ENCODE measurements at places on chromosomes 5 and 9.

DNA sequence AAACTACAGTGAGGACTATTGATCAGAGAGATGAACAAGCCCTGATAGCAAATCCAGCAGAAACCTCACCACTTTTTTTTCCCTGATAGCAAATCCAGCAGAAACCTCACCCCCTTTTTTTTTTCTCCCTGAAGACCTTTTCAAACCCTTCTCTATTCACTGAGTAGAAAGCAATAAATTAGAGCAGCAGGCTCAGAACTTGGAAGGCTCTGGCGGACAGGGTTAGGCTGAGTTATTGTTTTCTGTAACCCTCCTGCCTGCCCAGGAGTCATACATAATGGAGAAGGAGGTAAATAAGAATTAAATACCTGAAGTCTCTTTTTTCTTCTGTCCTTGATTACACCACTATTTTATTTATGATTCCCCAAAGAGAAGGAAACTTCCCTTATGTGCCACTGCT, 136.3 kb upstream of the SNX2 start:
- DNase-seq, result no peak

DNA sequence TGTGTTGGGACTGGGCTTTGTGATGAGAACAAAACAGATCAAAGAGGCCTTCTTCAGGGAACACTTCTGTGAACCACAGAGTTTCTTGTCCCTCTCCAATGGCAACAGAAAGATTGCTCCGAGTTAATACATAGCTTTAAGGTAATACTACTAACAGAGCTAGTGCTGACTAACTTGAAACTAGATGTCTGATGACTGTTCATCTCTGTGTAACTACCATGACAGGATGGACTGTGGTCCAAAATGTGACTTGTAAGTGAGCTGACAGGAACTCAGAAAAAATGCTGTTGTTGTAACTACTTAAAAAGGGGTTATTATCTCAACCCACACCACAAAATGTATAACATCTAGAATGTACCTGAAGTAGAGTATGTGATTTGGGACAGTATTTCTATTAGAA, 630.2 kb upstream of the DMAC1 start:
- no peak for DNase-seq

DNA sequence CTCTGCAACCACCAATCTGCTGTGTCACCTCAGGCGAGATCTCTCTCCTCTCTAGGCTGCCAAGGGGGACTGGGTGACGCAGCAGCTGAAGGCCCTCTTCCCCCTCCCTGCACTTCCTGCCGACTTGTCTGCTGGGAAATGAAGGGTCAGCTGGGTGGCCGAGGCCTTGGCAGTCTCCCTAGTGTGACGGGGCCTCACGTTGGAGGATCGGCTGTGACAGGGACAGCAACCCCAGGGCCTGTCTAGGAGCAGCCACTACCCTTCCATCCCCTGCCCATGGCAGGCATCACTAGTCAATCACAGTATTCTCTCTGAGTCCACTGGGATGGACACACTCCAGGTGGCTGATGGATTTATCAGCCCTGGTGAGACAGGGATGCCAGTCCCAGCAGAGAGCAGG, 107.3 kb upstream of the SARDH start:
- DNase-seq, result no peak

- DNase-seq, result no peak
Observed at GRCh38 chr9:109771796-109772531, 8.0 kb upstream of the PALM2AKAP2 start.
